Thymus (tissue), 14 donors: ENCODE measurements at places on chromosomes 2 and 18. TPM values are rescaled to one million over a fixed set of nuclear protein-coding genes. Genes with fewer than 3 reads are reported as not detected.

GRCh38 chr2:14424478-14425390 is 207.8 kb upstream of the LRATD1 start:
- DNase-seq, result no peak

DNA sequence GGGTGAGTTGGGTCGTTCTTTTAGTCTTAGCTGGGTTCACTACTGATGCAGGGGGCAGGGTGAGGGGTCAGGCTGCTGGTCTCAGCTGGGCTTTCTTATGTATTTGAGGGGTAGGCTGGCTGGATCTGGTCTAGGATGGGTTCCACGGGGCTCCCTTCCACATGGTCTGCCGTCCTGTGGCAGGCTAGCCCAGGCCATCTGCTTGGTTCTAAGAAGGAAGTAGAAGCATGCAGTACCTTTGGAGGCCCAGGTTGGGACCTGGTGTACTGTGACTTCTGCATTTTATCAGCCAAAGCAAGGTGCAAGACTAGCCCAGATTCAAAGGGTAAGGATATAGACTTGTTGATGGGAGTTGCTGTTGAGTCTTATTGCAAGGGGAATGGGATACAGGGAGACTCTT is 35.5 kb upstream of the MGAT5 start:
- no peak for DNase-seq

- no peak for DNase-seq
Measured at GRCh38 chr2:37829202-37829601, 95.9 kb upstream of the RMDN2 start.

TEKT4 gene
- 0.05 TPM for total RNA-seq

GRCh38 chr2:209761566-209761965 is 10.1 kb upstream of the UNC80 start:
- no peak for DNase-seq

LAMA1 gene
- 0.71 TPM for total RNA-seq
